A549 treated with RU486 at 1 μM for 4 hours (cell line): ENCODE measurements at places on chromosomes 5 and 9. TPM values are rescaled to one million over a fixed set of nuclear protein-coding genes. Genes with fewer than 3 reads are reported as not detected.

The RLN1 gene
- not detected in 5 replicates for total RNA-seq

The LCN12 gene
- 0.61 to 1.6 TPM (median 0.86 TPM) in 5 replicates for total RNA-seq

The ANGPTL2 gene
- 0.06 TPM in 1 of 5 replicates, not detected in the others for total RNA-seq

The CXCL14 gene
- total RNA-seq, result 0.07 to 0.14 TPM (median 0.07 TPM) in 3 of 5 replicates, not detected in the others

The CCIN gene
- not detected in 5 replicates for total RNA-seq

The ENTREP1 gene
- total RNA-seq, result 0.28 to 0.71 TPM (median 0.49 TPM) in 5 replicates

The PLK2 gene
- total RNA-seq, result 76.3 to 98.4 TPM (median 80.5 TPM) in 5 replicates

The PPP2R2B gene
- 0.07 to 0.37 TPM (median 0.12 TPM) in 5 replicates for total RNA-seq

The PCDHGA3 gene
- total RNA-seq, result 0.03 TPM in 1 of 5 replicates, not detected in the others
